ENCODE measurements at places on chromosomes 5 and 9.

DNA sequence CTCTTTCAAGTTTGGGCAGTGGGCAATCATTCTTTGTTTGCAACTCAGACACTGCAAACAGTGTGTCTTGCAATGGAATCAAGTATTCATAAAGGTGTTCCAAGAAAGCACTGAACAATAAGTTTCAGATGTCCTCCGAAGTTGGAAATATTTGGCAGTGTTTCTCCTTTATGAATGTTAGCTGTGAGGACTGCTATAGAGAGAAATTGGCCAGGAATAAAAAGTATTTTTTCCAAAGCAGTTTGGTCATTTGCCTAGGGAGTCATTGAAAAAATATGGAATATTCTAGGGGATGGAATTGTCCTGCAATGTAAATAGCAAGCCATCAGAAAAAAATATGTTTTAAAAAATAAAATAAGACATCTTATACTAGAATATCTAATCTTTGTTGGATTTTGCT lies 688.6 kb upstream of the SEMA6A start:
- DNase-seq = no peak

- no peak for DNase-seq
Observed at GRCh38 chr9:89786655-89787054, 181.8 kb downstream of the GADD45G start.

DNA sequence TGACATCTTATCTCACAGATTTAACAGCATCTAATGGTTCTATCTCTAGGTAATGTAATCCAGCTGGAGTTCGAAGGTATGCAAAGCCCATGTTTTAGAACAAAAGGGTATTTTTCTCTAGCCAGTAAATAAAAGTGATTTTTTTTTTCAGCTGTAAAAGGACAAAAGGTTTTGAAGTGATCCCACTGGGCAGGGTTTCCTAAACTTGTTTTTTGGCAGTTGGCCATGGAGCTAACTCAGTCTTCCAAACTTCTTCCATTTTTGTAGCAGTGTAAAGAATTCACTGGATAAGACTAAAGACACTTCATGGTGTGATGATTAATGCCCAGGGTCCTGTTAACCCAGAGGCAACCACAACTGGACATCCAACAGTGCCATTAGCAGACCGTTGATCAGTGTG lies 63.8 kb downstream of the TMEM252 start:
- no peak for DNase-seq

GRCh38 chr9:89956331-89956730 lies 351.5 kb downstream of the GADD45G start:
- DNase-seq = no peak

DNA sequence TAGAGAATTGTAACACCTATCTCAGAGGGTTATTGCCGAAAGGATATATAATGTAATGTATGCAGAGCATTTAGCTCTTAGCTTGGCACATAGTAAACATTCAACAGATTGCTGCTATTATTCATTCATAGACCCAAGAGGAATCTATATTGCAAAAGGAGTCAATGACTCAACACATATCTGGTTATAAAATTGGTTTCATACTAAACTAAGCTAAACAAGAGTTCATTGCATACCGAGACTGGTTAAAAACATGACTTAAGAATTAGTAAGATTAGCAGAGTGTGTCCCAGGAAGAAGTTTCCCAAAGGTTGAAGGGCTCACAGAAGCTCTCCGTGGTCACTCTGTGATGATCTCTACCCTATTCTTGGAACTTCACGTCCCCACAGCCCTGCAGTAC lies 339.6 kb upstream of the CCNH start:
- no peak for DNase-seq

GRCh38 chr9:90801241-90801972 lies at the start of gene SYK:
Gene SYK, plus strand, starts transcription at chr9:90801819. Its CDS starts 42,080 bp downstream, at chr9:90843899.
- DNase-seq = no peak

DNA sequence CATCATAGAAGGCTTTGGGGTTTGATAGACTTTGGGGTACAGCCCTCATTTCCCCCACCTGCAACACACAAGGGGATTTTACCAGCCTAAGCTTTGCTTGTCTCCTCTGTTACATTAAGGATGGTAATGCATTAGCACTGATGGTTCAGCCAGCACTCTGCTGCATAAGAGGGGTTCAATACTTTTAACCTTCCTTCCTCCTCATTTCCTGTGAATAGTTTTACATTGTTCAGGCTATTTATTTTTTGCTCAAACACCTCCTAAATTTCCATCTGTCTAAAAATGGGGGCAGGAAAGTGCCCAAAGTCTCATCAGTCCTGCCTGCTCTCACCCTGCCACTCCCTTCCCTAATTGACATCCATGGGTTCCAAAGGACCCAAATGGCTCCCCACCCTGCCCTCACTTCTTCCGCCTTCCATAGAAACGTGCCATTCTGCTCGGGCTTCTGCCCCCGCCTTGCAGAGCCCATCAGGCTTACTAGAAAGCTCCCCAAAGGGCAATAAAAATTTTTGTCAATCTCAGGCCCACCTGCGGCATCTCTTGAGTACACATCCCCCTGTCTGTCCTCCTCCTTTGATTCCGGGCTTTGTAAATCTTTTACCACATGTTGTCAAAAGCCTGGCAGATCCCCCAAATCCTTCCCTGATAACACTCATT lies 239.5 kb upstream of the SLC24A2 start:
- no peak for DNase-seq

DNA sequence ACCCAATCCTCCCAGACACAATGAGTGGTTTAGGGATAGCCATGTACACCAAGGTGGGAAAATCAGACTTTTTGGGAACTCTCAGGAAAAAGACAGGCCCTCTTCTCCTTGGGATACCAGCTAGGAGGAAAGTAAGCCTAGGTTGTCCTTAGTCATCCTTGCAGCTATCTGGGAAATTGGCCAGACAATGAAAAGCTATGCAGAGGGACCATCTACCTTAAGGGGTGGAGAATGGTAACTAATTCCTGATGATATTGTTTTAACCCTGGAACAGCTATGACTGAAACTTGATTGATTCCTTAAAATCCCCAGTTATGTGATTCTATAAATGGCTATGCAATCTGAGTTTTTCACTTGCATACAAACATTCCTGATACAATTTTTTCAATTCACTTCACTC lies 88.9 kb upstream of the BNC2 start:
- no peak for DNase-seq

GRCh38 chr9:16719921-16720320 lies 150.5 kb downstream of the BNC2 start:
- no peak for DNase-seq

DNA sequence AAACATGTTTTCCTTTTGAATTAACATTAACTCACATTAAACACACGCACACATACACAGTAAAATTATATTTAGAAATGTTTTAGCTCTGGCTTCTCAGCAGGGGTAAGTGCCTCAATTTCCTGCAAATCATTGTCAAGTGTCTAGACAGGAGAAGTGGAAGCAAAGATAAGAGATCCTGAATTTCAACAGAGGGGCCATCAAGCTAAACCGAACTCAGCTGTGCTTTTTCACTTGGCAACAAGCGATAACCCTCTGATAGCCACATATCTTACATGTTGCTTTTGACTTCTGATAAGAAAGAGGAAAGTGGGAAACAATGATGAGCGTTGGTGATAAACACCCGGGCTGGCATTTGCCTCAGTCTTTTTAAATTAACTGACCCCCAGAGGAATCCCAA lies 79.7 kb upstream of the SPDL1 start:
- DNase-seq = no peak

GRCh38 chr5:6083311-6083978 lies 294.9 kb downstream of the MED10 start:
- no peak for DNase-seq

- no peak for DNase-seq
Observed at GRCh38 chr9:133540698-133541025, 6.2 kb downstream of the ADAMTSL2 start.

DNA sequence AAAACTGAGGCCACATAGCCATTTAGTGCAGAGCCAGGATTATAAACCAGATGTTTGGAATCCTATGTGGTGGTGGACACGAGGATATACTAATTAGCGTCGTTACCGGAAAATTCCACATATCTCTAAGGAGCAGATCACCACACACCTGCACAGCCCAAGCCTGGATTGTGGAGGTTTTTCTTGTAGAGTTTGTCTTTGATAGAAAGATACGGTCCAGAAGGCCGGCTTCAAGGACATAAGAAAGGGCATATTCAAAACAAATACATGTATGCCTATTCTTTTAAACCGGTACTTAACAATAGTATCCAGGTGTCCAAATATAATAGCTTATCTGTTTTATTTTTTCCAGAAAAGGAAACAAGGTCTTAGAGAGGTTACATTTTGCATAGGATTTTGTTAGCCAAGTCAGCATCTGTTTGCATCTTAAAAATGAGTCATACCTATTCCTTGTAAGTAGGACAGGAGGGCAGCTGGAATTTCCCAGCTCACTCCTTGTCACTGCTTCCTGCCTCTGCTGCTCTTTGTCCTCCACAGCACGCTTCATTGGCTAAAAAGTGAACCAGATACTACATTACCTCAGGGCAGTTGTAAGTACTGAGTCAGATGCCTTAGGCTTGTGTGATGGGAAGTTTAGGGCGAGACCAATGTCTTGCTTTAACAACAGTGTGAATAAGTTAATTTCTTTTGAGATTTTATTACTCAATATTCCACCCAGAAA lies 3.6 kb downstream of the TMC1 start:
- no peak for DNase-seq

GRCh38 chr5:177146891-177147638 lies 13.5 kb downstream of the NSD1 start:
- no peak for DNase-seq

- DNase-seq = no peak
Observed at GRCh38 chr9:76646249-76646648, 118.0 kb upstream of the PCA3 start.

GRCh38 chr5:81696418-81697397 lies 54.2 kb downstream of the SSBP2 start:
- DNase-seq = no peak

DNA sequence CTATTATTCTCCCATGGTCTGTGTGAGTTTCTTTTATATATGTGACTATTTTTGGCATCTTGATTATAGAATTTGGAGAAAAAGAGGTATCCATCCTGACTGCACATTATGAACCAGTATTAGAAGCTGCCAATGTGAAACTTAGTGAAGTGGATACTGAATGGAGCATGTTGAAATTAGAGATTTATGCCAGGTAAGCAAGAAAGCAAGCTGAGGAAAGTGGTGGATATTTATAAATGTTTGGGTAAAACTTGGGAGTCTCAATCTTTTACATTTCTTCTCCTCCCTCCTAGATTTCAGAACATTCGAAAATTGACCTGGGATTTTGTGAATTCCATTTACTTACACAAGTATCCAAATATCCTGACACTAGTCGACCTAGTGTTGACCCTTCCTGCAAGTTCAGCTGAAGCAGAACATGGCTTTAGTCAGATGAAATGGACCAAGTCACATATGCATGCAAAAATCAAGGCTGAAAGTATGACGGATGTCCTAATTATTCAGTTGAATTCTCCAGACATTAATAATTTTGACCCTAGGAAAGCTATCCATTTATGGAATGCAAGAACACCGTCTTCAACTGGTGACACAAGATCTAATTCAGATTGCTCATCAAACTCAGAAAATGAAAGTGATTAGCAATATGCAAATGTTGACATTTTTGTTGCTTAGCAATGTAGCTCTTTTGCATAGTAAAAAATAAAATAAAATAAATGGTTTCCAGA lies 66.8 kb upstream of the IL7R start:
- no peak for DNase-seq

- DNase-seq = no peak
Observed at GRCh38 chr5:57626703-57627102, 144.1 kb upstream of the ACTBL2 start.

GRCh38 chr9:127258606-127259471 lies 5.7 kb upstream of the GARNL3 start:
- no peak for DNase-seq

DNA sequence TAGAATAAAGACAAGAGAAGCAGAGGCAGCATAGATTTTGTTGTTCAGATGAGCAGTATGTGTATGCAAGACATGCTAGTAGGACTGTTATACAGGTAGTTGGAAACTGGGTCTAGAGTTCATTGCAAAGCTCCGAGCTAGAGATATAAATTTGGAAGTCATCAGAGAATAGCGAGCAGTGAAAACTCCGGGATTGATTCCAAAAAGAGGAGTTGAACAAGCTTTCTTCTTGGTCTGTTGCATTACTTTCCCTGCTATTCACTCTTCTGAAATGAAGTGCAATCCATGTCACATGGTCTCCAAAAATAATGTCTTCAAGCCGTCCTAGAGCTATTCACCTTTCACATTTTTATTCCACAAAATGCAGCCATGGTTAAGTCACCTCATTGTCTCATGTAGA lies 67.9 kb upstream of the ZNF462 start:
- no peak for DNase-seq

DNA sequence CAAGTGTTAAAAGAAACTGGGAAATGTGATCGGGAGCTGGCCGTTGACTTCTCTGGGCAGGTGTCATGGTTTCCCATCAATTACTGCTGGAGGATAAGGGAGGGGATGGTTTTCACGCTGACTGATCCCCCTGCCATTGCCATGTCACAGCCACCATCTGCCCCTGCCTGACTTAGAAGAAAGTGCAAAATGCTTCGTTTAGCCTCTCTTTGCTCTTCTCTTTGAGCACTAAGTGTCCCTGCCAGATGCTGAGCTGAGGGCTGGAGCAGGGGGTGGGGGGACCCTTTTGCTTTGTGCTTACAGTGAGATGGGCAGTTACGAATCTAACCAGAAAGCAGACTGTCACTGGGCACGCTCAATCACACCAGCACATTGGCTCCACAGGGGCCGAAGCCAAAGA lies 138.4 kb upstream of the ALDH1B1 start:
- no peak for DNase-seq

GRCh38 chr5:176739461-176740051 lies 70.8 kb upstream of the UNC5A start:
- no peak for DNase-seq

- DNase-seq = no peak
Observed at GRCh38 chr5:945691-946551, 53.2 kb downstream of the TRIP13 start.

- no peak for DNase-seq
Observed at GRCh38 chr5:147887930-147888329, 9.4 kb downstream of the SCGB3A2 start.

DNA sequence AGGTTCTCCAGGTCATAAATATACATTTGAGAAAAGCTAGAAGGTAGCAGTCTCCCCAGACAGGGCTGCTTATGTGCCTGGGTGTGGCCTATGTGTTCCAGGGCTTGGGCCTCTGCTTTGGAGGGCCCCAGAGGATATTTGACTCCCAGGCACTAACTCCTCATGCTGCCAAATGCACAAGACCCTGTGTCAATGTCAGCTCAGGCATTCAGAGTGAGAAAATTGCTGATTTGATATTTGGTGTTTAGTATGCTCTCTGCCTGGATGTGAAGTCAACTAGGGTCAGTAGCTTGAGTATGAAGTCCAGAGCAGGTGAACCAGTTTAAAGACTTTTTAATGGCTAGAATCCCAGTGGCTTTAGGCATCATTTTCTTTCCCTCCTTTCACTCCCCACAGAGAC lies 57.5 kb upstream of the IL7R start:
- DNase-seq = no peak

- no peak for DNase-seq
Observed at GRCh38 chr9:136140966-136141365, 22.3 kb upstream of the TMEM250 start.

GRCh38 chr9:91898451-91899218 lies 51.4 kb downstream of the ROR2 start:
- no peak for DNase-seq
